ENCODE measurements at places on chromosomes 5 and 9.

DNA sequence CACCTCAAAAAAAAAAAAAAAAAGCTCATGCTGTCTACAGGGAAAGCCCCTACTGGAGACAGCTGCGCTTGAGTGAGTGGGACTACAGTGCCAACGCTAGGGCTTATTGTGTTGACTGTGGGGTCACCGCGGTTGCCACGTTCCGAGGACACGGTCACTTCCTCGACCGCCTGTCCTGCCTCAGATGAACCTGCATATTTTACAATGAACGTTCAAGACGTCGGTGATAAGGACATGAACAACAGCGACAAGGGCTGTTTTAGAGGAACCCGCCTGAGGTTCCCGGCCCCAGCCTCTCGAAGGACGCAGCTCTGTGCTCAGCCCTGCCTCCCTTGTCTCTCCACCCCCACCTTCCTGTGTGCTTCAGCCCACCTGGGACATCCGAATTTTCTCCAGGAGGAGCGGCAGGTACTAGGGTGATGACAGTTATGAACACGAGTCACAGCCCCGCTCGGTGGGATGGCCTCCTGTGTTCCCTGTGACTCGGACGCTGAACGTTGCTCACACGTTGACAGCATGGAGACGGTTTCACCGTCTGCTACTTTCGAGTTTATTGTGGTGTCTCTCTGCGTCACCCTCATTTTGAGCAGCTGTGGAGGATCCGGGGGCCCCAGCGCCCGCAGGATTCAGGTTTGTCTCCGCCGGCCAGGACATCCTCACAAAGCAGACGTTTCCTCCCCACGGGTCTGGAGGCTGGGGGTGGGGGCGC, 11.3 kb upstream of the DIPK1B start:
- peak; percentile 87 for DNase-seq

- DNase-seq = peak; percentile 10
These were observed 138.9 kb upstream of the CDKN2B start for GRCh38 chr9:22147813-22148527.

- peak; percentile 61 for DNase-seq
These were observed 858 bp downstream of the NCS1 start for GRCh38 chr9:130172858-130173665.

- no peak for DNase-seq
These were observed 1.2 kb upstream of the GALNT10 start for GRCh38 chr5:154189256-154189818.

- no peak for DNase-seq
These were observed 194.0 kb downstream of the NFIB start for GRCh38 chr9:14119694-14120514.

GRCh38 chr5:2902742-2903297, 151.3 kb upstream of the IRX2 start:
- no peak for DNase-seq

- no peak for DNase-seq
These were observed 266.7 kb downstream of the PJA2 start for GRCh38 chr5:109143031-109143430.

- no peak for DNase-seq
These were observed 780.5 kb upstream of the CDH9 start for GRCh38 chr5:27818888-27819287.

GRCh38 chr9:108001237-108001636, 511.7 kb upstream of the KLF4 start:
- DNase-seq = no peak

- peak; percentile 11 for DNase-seq
These were observed 530 bp downstream of the TMEFF1 start for GRCh38 chr9:100473276-100474081.

DNA sequence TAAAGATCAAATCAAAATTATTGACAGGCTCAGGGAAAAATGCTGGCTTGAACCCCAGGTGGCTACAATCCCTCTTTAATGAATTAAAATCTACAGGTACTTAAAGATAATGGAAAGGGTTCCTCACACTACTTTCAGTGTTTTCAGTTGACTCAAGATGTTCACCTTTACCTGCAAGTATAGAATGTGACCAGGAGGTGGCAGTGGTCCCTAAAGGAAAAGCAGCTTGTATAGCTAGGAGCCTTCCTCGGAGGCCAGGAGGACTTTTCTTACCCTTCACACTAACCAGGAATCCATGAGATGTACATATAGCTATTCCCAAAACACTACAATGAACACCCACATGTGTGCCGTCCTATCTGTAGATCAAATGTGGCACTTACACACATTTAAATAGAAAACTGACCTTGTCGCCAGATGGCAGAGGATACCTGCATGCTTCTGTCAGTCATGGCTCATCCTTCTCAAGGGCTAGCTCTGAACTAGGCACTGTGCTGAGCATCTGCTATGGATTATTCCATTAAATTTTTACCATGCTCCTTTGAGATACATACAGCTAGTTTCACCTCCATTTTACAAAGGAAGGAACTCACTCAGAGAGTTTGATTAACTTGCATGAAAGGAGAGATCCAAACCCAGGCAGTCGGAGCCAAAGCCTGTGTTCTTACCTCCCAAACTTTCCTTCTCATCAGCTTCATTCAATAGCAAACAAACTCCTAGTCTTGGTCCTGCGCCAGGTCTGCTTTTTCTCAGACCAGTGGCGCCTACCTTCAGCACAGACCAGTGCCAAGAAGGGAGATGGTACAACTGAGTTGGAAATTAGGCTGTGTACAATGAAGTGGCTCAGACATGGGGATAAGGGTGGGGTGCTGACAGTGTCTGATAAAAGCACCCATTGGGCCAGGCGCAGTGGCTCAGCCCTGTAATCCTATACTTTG, 24.5 kb downstream of the C9orf152 start:
- DNase-seq = peak; percentile 64

DNA sequence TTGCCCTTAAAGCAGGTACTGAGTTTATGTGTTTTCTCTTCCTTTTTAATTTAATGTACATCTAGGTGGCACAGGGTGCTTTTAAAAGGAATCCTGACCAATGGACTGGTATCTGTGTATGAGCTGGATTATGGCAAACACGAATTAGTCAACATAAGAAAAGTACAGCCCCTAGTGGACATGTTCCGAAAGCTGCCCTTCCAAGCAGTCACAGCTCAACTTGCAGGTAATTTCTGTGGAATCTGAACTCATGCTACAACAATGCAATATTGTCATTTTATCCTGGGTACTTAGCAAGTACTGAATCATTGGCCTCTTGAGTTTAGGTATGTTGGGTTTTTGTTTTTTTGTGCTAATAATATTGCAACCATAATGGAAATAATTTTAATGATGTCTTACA, 14.4 kb upstream of the TMOD1 start:
- no peak for DNase-seq

DNA sequence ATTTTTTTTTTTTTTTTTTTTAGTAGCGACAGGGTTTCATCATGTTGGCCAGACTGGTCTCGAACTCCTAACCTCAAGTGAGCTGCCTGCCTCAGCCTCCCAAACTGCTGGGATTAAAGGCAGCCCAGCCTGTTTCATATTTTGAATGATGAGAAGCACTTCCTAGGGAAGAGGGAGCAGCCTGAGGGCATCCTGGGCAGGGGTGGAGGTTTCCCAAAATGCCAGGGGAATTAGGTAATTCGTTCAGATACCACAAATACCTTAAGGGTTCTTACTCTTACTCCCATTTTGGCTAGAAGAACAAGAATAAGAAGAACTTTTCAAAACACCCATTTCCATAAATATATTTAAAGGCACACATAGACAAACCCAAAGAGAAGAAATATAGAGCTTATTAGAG, 29.5 kb upstream of the RAPGEF1 start:
- no peak for DNase-seq
